Skeletal muscle tissue (tissue), 5 donors: ENCODE measurements at places on chromosomes 3 and 15. TPM values are rescaled to one million over a fixed set of nuclear protein-coding genes. Genes with fewer than 3 reads are reported as not detected.

Gene CASR
- total RNA-seq: not detected

Gene GATM
- total RNA-seq: 309 TPM

Gene ATR
- total RNA-seq: 25.6 TPM

Gene KIF15
- total RNA-seq: 6.3 TPM

Gene HCLS1
- 9.4 TPM for total RNA-seq

Gene PIGX
- 12.5 TPM for total RNA-seq

Gene CHRFAM7A
- 2.1 TPM for total RNA-seq

Gene PPP1R14D
- total RNA-seq: not detected

Gene CPN2
- not detected for total RNA-seq

Gene TWF2
- 18.8 TPM for total RNA-seq

Gene LRRC49
- total RNA-seq: 11.0 TPM

Gene GOLGA8S
- total RNA-seq: not detected

Gene GOLGA6L9
- total RNA-seq: 4.2 TPM

Gene P2RY14
- 1.6 TPM for total RNA-seq

Gene VEPH1
- 1.0 TPM for total RNA-seq

Gene FANCD2OS
- not detected for total RNA-seq

Gene CEP152
- 2.6 TPM for total RNA-seq

Gene LYZL4
- total RNA-seq: not detected

Gene SEMA3B
- 19.8 TPM for total RNA-seq

Gene TMC3
- total RNA-seq: not detected

Gene FBXW12
- total RNA-seq: 0.52 TPM

Gene CCK
- total RNA-seq: 7.8 TPM

Gene EBLN2
- 8.4 TPM for total RNA-seq

Gene STARD9
- total RNA-seq: 27.7 TPM

Gene DGKG
- 2.6 TPM for total RNA-seq

Gene MOBP
- total RNA-seq: not detected

Gene PLCB2
- total RNA-seq: 3.7 TPM

Gene CLDN1
- 1.6 TPM for total RNA-seq

Gene GNAT1
- not detected for total RNA-seq

Gene TEX55
- not detected for total RNA-seq

Gene ZDHHC23
- 1.0 TPM for total RNA-seq

Gene TNNC1
- total RNA-seq: 461 TPM

Gene SRGAP3
- total RNA-seq: 15.7 TPM

Gene CEP70
- total RNA-seq: 64.7 TPM

Gene RUBCN
- total RNA-seq: 3.7 TPM

Gene FBXL22
- total RNA-seq: 17.7 TPM

Gene PLSCR2
- not detected for total RNA-seq

Gene GOLGA6A
- total RNA-seq: 1.0 TPM

Gene AADACL2
- not detected for total RNA-seq

Gene EFCC1
- total RNA-seq: 1.0 TPM

Gene FBXL2
- 7.8 TPM for total RNA-seq

Gene RHOV
- total RNA-seq: 1.0 TPM

Gene TNFAIP8L3
- total RNA-seq: 2.1 TPM

Gene MITF
- 11.0 TPM for total RNA-seq

Gene CHRNA7
- total RNA-seq: 0.52 TPM
